ENCODE measurements at places on chromosomes 7 and 10.

GRCh38 chr10:3935141-3935540, 150.1 kb upstream of the KLF6 start:
- no peak for DNase-seq

DNA sequence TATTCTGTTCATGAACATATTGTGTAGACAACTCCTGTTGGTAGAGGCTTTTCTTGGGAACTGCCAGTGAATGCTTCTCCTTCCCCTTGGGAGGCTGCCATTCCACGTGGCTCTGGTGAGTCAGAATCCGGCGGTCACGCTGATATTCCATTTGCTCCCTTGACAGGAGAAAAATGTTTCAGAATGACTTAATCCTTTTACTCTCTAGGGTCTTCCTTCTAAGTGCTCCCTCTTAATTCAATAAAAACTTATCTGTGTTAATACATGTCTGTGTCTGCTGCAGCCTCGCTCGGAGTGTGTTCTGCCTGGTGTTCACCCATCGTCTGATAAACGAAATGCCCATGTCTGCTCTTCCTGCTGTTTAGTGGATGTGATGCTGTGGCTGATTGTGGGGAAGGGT, 278.6 kb downstream of the ARHGAP12 start:
- DNase-seq: no peak

DNA sequence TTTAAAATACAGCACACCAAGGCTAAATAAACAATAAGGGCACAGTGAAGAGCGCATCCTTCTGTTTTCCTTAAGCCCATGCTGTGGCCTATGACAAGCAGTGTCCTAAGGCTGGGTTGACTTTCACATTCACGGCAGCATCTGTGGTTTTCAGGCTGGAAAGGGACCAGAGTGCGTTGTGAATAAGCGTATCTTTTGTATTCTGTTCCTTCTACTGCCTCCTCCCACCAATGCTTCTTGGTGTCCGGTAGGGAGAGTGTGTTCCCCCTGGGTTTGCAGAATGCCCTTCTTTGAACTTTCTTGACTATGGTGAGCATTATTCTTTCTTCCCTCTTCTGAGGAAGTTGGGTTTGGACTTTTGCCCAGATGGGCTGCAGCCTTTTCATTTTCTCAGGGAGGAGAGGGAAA, 73.6 kb downstream of the ABCA13 start:
- no peak for DNase-seq

- DNase-seq: no peak
These were observed 235.8 kb downstream of the CELF2 start for GRCh38 chr10:11253385-11254002.

- DNase-seq: no peak
These were observed 142.6 kb upstream of the CAV2 start for GRCh38 chr7:116356979-116357378.

GRCh38 chr10:86086418-86086817, 280.2 kb downstream of the GRID1 start:
- no peak for DNase-seq

- no peak for DNase-seq
These were observed 66.7 kb upstream of the PDK4 start for GRCh38 chr7:95662987-95663386.

GRCh38 chr7:88772776-88773175, 13.3 kb downstream of the ZNF804B start:
- DNase-seq: no peak

DNA sequence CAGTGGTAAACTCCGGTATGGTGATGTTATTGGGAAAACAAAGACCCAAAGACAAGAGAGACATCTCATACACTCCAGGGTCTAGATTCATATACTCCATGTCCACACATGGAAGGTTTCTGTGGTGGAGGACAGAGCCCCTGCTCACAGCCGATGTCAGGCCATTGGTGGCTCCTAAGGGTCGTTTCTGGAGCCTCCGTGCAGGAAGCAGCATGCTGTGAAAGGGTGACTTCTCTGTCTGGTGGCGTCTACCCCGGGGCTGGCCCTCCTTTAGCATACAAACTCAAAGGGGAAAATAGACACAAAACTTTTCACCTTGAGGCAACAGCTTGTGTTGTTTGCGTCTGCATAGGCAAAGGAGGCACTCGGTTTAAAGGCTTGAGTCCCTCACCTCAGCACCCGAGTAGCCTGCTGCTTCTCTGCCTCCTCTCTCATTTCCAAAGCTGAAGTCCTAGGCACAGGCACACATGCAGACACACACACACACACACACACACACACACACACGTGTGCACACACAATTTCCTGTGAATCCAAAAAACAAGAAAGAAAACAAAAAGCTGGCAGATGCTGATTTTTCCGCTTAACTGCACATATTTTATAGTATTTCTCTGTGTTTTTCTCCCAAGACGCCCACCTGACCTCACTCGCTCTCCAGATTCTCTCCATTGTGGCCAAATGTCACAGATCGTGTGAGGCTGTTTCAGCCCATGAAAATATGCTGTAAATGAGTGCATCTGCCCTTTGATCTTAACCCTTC, 601.4 kb upstream of the MGMT start:
- peak; percentile 72 for DNase-seq

DNA sequence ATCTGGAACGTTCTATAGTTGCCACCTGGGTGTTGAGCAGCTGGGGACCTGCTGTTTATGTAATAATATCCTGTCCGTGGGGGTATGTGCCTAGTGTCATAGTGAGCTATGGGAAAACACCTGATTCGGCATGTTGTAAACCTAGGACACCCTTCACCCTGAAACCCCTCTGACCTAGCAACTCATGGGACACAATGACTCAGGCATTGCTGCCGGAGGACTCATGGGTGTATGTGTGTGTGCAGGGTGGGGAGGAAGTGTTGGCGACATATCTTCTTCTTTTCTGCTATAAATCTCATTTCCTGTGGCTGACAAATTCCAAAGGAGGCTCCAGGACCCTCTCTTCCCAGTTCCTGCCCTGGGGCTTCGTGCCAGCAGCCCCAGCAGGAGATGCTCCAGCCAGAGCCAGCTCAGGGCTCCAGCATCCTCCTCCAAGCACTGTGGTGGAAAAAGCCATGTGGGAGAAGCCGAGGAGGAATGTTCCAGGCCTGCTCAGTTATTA, 77.0 kb upstream of the PODXL start:
- no peak for DNase-seq

DNA sequence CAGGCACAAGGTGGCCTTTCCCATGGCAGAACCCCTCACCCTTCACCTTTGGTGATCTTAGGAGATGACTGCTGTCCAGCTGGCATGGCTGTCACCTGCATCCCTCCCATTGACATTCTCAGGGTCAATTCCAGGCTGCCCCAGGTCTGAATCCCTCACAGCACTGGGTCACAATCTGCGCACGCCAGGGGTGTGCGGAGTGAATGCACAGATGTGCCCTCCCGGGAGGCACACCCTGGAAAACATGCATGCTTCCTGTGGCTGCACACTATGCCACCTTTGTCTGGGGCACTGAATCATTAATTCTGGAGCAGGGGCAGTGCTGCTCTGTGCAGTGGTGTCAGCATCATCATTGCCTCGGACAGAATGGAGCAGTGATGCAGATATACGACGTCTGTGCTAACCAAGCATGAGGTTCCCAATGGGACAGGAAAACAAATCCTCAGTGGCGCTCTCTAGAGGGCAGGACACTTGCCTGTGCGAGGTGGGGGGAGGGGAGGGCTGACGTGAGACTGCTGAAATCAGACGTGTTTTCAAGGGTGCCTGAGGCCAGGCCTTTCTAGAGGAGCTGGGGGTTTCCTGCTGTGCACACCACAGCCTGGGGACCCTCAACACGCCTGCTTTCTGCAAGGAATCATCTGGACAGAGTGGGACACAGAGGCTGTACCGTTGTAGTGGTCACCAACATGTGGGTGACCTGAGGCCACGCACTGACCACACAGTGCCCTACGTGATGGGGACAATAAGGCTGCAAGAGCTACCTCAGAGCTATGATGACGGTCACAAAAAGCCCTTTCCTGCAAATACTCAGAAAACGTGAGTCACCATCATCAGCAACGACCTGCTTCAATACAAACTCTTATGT, 77.9 kb downstream of the HIPK2 start:
- no peak for DNase-seq

GRCh38 chr10:118966076-118966849, 63.3 kb upstream of the NANOS1 start:
- no peak for DNase-seq

GRCh38 chr10:117626228-117626627, 83.7 kb downstream of the EMX2 start:
- no peak for DNase-seq

DNA sequence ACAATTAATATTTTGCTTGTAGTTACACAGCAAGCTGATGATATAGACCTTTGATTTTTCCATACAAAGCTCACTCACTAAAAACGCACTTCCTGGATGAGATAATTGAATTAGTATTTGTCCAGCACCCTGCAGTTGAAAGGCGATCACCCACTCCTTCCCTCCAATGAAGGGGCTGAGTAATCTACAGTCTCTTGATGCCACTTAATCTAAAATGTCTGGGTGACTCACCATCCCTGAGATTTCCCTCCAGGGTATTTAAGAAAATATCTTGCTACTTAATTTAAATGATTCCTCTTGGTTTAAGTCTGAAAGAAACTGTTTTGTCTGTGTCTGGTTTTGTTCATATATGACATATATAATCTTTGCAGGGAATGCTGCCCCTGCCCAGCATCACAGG, 515.3 kb downstream of the GRID1 start:
- no peak for DNase-seq

DNA sequence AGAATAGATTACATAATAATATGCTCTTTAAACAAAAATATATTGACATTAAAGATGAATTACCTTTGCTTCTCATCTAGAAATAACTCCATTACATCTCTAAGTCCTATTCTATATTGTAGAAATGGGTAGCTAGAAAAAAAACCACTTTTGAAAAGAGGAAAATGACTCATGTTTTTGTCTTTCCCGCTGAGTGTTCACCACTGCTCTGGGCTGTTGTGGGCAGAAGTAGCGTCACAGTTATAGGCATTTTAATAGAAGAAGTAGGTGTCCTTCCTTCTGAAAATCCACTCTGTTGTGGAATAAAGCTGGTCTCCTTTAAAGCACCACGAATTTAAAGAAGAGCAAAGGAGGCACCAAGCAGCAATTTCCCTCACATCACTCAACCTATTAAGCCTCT, 117.6 kb upstream of the NFE2L3 start:
- no peak for DNase-seq

DNA sequence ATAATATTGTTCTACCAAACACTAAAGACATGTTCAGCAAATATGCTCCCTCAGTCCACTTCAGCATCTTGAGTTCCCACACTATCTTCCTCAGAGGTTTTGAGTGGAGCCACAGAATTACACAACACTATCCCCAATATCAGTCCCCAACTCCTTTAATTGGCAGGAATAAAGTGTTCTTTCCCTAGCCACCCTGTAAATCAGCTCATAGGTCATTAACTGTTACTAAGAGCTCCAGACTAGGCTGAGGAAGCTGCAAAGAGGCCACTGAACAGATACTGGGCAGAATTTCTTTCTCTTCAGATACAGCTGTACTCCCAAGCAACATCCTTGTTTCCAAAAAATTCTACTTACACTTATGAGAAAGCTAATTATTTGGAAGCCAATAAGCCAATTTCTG, 11.6 kb upstream of the KAT6B start:
- DNase-seq: no peak

- no peak for DNase-seq
These were observed 39.5 kb downstream of the ADK start for GRCh38 chr10:74190494-74190893.

- no peak for DNase-seq
These were observed 72.1 kb upstream of the TNRC18 start for GRCh38 chr7:5495581-5496375.

DNA sequence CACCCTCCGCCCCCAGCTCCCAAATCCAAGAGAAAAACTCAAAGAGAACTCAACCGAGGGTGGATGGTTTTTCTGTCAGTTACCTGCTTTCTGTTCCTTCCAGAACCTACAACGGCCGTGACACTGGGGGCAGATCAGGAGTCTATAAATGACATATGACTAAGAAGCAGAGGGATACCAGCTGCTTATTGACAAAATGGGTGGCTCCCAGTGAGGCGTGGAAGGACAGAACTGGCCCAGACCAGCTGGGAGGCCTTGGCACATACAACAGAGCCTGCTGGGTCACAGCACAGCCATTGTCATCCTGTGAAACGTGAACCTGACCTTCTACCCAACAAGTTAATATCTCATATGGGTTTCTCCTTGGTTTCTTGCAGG, 84.3 kb upstream of the ADRB1 start:
- no peak for DNase-seq

DNA sequence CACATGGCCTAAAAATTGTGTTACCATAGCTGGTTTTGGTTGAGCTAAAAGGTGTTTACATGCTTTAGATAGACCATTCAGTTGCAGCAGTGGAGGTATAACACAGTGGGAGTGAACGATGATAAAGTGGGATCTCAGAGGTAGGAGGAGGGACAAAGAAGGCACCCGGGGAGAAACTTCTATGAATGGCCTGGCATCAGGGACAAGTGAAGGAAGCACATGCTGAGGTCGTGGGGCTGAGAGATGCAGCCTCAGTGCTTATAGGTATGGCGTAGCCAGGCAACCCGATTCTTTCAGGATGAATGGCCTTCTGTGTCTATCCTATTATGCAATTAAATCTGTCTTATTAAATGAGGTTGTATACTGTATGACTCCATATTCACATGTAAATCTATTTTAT, 3.9 kb upstream of the CDK6 start:
- DNase-seq: no peak

- DNase-seq: no peak
These were observed 17.9 kb upstream of the ZNF777 start for GRCh38 chr7:149478754-149479153.

- DNase-seq: peak; percentile 70
These were observed 180.2 kb upstream of the FZD8 start for GRCh38 chr10:35822316-35822715.

- DNase-seq: no peak
These were observed 157.0 kb upstream of the CACNA2D1 start for GRCh38 chr7:82600531-82600930.

DNA sequence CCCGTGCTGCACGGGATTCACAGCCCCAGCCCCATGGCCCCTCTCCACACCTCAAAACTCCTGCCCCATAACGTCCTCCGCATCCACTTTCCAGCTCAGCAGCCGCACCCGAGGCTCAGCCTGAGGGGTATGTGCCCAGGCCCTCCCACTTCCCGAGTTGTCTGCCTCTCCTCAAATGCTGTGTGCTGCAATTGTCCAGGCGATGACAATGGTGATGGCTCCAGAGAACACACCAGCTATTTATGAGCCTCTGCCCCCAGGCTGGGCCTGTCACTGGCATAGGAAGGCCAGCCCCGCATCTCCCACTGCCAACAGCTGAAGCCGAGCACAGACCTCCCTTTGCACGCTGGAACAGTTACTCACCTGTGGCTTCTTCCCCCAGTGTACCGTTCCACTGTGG, 2.4 kb upstream of the LDB3 start:
- DNase-seq: no peak

Measured in left forelimb (tissue), 1 donor.